RPMI7951 (cell line): ENCODE measurements at places on chromosomes 7 and 10. TPM values are rescaled to one million over a fixed set of nuclear protein-coding genes. Genes with fewer than 3 reads are reported as not detected.

CYREN gene
- total RNA-seq, result 53.7 and 54.7 TPM in 2 replicates

DOCK4 gene
- 5.5 and 10.8 TPM in 2 replicates for total RNA-seq

GRCh38 chr10:51651063-51651462 lies 48.3 kb downstream of the CSTF2T start:
- no peak for DNase-seq

COPS6 gene
- total RNA-seq, result 63.6 and 83.4 TPM in 2 replicates

NANOS1 gene
- 1.1 and 1.6 TPM in 2 replicates for total RNA-seq

- no peak for DNase-seq
Measured at GRCh38 chr10:59900048-59900727, 6.2 kb downstream of the CCDC6 start.

GRCh38 chr7:80288175-80289122 lies 153.8 kb downstream of the GNAI1 start:
- no peak for DNase-seq

DNA sequence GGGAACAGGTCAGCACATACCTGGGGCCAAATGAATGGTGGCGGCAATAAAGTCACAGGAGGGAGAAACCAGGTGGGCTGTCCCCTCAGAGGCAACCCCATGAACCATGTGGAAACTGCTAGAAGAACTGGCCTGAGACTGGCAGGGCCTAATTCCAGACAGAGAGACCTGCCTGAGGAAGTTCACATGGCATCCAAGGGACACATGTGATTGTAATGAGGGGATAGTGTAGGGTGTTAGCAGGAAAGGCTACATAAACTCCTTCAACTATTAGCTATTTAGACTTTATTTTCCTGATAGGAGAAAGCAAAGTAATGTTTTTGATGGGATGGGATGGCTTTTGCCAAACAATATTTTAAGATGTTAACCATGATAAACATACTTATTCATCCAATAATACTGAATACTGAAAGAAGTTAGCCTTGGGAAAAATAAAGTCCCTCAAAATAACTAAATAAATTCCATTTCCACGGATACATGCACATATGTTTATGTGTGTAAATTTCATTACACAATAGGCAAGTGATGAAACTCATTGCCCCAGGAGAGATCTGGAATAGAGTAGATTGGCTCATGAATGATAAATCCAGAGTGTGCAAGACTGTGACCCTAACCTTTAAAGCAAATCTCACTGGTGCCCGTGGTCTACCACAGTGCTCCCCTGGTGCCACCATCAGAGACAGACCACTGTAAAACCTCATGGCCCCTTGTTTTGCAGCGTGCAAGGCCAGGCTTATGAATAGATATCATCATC lies 137.0 kb downstream of the NRF1 start:
- no peak for DNase-seq

UCMA gene
- total RNA-seq, result not detected in 2 replicates

DNA sequence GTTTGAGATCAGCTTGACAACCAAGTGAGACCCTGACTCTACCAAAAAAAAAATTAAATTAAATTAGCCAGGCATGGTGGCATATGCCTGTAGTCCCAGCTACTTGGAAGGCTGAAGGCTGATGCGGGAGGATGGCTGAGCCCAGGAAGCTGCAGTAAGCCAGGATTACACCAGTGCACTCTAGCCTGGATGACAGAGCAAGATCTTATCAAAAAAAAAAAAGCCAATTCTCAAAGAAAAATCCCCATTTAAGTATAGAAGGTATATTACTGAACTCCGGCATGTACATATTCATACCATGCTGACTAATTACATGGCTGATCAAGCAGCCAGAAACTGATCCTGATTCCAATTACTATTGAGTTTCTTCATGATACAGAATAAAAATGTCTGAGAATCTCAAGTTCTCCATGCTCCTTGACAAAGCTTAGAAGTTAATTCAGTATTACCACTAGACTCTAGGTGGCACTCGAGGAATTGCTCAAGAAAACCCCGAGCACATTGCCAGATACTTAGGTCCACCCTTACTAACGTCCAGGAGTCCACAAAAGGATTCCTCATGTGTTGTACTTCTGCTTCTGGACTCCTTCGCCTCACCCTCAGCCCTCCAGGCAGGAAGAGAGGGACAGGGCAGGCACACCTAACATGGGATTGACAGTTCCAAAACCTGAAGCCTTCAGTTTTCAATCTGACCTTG lies 148.9 kb downstream of the PARD3 start:
- peak; percentile 89 for DNase-seq

DNA sequence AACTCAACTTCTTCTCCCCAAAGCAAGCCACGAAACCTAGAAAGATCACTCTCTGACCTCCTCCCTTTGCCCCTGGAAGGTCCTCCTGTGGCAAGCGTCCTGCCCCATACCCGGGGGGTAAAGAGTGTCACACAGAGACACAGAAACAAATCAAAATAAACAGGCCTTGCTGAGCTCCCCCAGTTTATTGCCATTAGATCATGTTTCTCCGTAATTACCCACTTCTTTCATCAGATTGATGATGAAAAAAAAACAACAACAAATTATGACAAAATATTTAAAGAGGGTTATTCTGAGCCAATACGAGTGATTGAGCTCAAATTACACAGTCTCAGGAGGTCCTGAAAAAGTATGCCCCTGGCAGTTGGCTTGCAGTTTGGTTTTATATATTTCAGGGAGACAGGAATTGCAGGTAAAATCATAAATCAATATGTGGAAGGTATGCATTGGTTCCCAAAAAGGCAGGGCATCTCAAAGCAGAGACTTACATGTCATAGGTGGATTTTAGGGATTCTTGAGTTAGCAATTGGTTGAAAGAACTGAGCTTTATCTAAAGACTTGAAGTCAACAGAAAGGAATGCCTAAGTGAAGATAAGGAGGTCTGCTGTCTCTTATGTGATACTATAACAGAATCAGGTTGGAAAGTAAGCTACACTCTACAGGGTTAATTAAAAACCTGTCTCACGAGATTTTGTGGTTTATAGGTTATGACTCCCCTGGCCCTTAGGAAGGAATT lies 86.2 kb downstream of the APBB1IP start:
- DNase-seq, result no peak

DNA sequence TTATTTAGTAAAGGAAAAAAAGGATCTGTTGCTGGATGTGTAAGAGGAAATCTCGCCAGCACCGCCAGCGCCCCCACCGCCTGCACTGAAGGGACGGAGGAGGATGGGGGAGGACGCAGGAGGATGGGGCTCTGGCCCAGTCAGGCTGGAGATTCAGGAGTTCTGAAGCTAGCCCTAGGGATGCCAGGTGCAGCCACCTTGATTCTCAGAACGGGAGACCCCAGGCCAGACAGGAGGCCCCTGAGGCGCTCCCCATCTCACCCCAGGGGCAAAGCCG lies 1.3 kb downstream of the CAMK2B start:
- no peak for DNase-seq

AUTS2 gene
- total RNA-seq, result under 0.01 and 0.10 TPM in 2 replicates
